ENCODE measurements at places on chromosomes 5 and 9. TPM values are rescaled to one million over a fixed set of nuclear protein-coding genes. Genes with fewer than 3 reads are reported as not detected.

- no peak for DNase-seq
Measured at GRCh38 chr5:139272471-139273321, 20.8 kb upstream of the MATR3 start.

DNA sequence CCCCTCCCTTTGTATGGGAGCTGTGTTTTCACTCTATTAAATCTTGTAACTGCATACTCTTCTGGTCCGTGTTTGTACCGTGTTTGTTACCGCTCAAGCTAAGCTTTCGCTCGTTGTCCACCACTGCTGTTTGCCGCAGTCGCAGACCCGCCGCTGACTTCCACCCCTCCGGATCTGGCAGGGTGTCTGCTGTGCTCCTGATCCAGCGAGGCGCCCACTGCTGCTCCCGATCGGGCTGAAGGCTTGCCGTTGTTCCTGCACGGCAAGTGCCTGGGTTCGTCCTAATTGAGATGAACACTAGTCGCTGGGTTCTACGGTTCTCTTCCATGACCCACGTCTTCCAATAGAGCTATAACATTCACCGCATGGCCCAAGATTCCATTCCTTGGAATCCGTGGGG, 6.6 kb upstream of the GNE start:
- no peak for DNase-seq

GRCh38 chr5:58466939-58467338, 7.1 kb upstream of the PLK2 start:
- no peak for DNase-seq

The OR5C1 gene
- not detected for total RNA-seq

- DNase-seq, result peak; percentile 34
Measured at GRCh38 chr9:93678199-93679019, 102.0 kb downstream of the PHF2 start.

GRCh38 chr5:134738963-134739661, 764 bp downstream of the CAMLG start:
- no peak for DNase-seq

GRCh38 chr5:90982576-90982975, 400.5 kb downstream of the ARRDC3 start:
- no peak for DNase-seq

GRCh38 chr9:106283769-106284168, 579.2 kb upstream of the ZNF462 start:
- DNase-seq, result no peak

- no peak for DNase-seq
Measured at GRCh38 chr9:19748278-19749126, 40.3 kb downstream of the SLC24A2 start.

GRCh38 chr5:127827451-127827850, 124.3 kb downstream of the CCDC192 start:
- no peak for DNase-seq

DNA sequence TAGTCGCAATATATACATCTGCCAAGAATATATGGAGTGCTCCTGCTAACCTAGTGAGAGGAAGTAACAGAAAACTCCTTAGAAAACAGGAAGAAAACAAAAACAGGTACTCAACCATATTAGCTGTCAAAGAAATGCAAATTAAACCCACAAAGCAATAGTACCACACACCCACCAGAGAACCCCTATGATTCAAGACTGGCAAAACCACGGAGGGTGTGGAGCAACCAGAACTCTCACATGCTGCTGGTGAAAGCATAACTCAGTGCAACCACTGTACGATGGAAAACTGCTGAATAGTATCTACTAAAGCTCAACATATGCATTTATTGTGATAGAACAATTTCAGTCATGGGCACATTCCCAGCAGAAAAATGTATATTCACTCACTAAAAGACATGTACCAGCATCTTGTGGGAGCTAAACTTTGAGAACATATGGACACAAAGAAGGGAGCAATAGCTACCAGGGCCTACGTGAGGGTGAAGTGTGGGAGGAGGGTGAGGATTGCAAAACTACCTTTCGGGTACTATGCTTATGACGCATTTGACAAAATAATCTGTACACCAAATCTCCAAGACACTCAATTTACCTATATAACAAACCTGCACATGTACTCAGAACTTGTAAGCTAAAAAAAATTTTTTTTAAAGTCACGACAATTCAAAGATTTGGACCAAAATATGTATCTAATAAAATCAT, 34.0 kb downstream of the PTPN3 start:
- DNase-seq, result no peak

GRCh38 chr5:31131381-31131891, 62.0 kb upstream of the CDH6 start:
- DNase-seq, result no peak

The PCDHB3 gene
- total RNA-seq, result 1.5 TPM

- DNase-seq, result no peak
Measured at GRCh38 chr5:126446498-126447224, 23.5 kb downstream of the GRAMD2B start.

GRCh38 chr5:96320797-96321196, 112.3 kb downstream of the PCSK1 start:
- DNase-seq, result no peak

GRCh38 chr5:143874312-143874711, 62.4 kb downstream of the HMHB1 start:
- DNase-seq, result no peak

DNA sequence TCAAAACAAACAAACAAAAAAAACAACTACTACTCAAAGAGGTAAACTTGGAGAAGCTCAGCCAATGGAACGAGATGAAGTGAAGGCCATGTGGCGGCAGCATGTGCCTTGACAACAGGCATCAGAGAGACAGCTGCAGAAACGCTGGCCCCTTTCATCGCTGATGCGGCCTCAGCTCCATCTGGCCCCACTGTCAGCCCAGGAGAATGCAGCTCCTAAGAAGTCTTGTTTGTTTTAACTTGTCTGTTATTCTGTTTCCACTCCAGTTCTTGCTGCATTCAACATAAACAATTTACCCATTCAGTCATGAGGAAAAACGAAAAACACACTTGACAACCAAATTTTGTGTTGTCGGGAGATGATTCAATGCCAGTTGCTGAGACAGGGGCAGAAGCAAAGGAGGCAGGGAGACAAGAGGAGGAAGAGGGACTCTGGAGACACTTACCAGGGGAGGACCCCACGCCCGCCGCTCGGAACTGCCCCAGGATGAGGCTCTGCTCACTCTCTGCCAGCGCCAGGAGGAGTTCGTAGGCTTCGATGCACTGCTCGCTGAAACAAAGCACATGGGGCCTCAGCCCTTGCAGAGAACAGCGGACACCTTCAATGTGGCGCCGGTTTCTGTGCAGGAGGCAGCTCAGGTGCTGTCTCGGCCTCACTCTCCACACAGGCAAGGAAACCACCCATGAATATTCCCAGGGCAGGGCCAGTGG, 91.2 kb downstream of the DCP2 start:
- no peak for DNase-seq

DNA sequence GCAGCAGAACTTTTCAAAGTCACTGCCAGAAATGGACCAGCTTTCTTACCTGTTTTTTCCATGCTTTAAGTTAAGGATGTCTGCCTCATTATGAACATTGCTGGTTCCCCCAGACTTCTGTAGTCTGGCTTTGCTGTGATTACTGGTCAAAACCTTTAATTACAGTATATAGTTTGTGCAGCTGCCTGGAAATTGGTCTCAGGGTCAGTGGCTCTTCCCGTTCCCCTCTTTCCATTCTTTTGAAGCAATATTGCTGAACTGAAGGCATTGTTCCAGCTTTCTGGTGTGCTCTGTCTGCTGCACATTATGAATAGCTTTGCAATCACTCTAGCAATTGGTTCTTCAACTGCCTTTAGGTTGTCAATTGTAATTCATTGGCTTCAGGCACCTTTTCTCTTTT, 206.5 kb downstream of the ARL15 start:
- no peak for DNase-seq

- DNase-seq, result no peak
Measured at GRCh38 chr5:44568519-44568918, 179.3 kb upstream of the FGF10 start.

The SPDL1 gene
- total RNA-seq, result 4.8 TPM

The CD72 gene
- total RNA-seq, result 4.5 TPM

- DNase-seq, result no peak
Measured at GRCh38 chr9:113129884-113130283, 20.9 kb upstream of the SLC31A2 start.

DNA sequence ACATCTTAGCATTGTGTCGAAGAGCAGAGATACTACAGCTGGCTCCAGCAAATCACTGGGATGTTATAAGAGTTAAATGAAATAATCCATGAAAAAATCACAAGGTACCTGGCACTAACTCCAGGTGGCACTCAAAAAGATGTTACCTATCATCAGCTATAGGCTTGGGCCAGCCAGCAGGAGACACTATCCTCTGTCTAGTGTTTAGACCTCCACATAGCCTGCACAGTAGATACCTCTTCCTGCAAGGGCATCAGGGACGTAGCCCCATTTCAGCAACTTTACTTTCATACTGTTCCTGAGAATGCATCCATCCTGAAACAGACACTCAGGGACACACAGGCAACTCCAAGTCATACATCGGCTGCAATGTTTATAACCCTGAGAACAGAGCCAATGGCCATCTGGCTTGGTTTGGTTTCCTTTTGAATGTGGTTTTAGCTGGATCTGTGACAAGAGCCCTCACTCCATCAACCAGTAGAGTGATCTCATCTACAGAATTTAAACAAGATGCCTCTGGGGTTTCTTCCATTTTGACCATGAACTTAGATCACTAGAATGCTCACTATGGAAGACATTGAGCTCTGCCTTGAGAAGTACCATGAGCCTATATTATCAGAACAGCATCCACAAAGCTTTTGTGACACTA, 69.9 kb downstream of the TLE1 start:
- DNase-seq, result no peak

DNA sequence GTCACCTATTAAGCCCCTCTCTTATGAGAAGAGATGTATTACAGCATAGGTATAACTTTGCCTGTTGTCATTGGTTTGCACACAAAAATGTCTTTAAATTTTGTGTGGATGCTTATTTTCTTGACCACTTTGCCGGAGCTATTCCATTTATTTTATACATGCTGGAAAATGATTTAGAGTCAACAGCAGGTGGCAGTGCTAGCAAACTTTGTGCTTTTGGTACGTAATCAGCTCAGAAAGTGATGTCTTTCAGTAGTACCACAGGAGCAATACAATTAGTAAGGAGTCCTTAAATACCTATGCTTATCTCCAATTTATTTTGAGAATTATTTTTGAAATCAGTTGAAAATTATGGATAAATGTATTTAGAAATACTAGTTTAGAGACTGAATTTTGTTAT, 19.8 kb upstream of the NUDT12 start:
- DNase-seq, result no peak

The NSD1 gene
- total RNA-seq, result 75.5 TPM

DNA sequence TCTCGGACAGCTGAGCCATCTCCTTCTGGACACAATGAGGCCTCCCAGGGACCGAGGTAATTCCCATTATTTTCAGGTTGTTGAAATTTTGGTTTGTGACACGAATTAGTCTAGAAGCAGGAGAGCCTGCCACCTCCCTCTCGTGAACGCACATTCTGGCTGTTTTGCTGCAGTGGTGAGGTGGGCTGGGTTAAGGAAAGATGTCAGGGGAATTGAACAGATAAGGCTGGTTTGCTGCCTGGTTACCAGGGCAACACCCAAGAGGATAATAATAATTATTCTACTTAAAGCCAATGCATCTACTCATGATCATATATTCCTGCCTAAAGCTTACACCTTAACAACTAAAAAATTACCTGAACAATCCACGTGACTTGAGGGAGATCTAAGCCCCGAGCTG, 38.1 kb downstream of the DDX31 start:
- no peak for DNase-seq

GRCh38 chr5:5066276-5067186, 73.6 kb upstream of the ADAMTS16 start:
- DNase-seq, result no peak

The LRRC26 gene
- total RNA-seq, result 1.0 TPM

The GPR151 gene
- total RNA-seq, result not detected

DNA sequence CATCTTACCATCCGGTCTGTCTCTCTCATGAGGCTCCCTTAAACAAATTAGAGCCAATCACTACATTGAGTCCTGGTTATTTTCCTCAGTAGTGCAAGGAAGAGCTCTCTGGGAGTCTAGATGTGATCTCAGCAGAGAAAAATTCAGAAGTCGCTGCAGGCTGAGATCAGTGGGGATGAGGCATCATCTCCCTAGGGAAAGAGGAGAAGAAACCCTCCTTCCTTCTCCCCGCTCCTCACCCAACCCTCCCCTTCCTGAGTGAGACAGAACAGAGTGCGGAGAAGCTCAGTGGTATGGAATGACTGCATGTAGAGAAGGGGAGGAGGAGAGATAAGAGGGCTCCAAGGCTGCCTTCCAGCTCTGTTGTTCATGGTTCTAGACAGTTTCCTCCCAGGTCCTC, 80.5 kb downstream of the PAPPA start:
- no peak for DNase-seq

GRCh38 chr9:133943781-133944745, 48.1 kb downstream of the VAV2 start:
- DNase-seq, result peak; percentile 36

DNA sequence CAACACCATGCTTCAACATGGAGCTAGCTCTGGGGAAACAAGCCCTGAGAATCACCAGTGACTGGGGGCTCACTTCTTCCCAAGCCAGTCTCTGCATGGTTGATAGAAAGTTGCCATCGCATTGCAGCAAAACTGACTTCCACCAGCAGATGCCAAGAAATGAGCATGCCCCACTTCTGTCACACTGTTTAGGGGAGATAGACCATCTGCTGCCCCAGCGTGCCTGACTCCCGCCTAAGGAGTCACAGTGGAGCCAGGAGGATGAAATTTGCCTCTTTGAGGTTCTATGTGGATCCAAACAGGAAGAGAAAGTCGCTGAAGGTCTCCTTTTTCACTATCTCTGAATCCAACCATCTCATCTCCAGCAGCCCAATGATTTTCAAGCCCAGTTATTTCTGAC, 116.7 kb upstream of the SLIT3 start:
- DNase-seq, result no peak

DNA sequence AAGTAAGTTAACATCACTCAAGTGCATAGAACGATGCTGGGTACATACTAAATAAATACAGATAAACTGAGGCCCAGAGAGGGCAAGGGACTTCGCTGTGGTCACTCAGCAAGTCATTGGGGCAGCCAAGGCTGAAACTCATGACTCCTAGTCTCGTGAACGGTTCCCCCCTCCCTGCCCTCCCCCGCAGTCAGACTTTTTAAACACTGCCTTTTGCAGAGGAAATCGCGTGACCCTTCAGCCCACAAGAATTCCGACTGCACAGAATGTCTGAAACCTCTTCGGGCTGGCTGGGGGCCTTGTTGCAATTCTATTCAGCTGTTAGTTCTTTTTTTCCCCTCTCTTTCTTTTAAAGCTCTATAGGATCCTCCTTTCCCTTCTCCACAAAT, 28.1 kb downstream of the NEK6 start:
- peak; percentile 81 for DNase-seq

- no peak for DNase-seq
Measured at GRCh38 chr9:103188781-103189350, 193.7 kb downstream of the CYLC2 start.

The IFNA2 gene
- total RNA-seq, result not detected

GRCh38 chr5:142053426-142054151, 40.8 kb upstream of the GNPDA1 start:
- no peak for DNase-seq

The FAM13B gene
- total RNA-seq, result 42.9 TPM

DNA sequence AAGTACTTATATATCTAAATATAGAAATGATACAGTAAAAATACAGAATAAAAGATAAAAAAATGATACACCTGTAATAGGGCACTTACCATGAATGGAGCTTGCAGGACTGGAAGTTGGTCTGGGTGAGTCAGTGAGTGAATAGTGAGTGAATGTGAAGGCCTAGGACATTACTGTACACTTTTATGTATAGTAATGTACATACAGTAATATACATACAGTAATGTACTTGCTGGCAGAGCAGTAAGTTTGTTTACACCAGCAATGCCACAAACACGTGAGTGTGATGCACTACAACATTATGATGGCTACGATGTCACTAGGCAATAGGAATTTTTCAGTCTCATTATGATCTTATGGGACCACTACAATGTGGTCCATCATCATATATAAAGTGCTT, 34.2 kb downstream of the SUSD1 start:
- no peak for DNase-seq

All from lower lobe of right lung (tissue), 2 donors.